Activated CD8-positive, alpha-beta memory T cell treated with anti-CD3 and anti-CD28 coated beads for 1 hour (primary cell): ENCODE measurements at places on chromosomes 4 and X.

GRCh38 chrX:66634272-66634671 lies 4.6 kb downstream of the EDA2R start:
- DNase-seq, result no peak

- no peak for DNase-seq
Measured at GRCh38 chrX:136130931-136131833, 16.2 kb upstream of the FHL1 start.

GRCh38 chr4:23747281-23747735 lies 142.5 kb downstream of the PPARGC1A start:
- no peak for DNase-seq

- DNase-seq, result no peak
Measured at GRCh38 chr4:40401631-40402030, 66.5 kb downstream of the CHRNA9 start.

- DNase-seq, result no peak
Measured at GRCh38 chrX:106510713-106511403, 100.9 kb upstream of the RADX start.

DNA sequence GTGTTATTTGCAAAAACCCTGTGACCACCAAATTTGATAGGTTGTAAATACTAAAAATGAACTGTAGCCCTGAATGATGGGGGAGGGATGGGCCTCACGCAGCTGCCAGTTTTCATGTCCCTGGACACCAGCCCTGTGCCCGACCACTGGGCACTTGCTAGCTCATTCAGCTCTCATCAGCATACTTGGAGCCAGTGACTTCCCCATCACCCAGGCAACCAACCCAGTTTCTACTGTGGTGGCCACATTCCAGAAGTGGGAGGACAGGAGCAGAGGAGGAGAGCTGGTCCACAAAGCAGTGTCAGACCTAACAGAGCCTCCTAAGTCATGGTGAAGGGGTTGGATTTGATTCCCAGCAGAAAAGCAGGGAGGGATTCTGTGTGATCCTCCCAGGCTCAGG lies 128.2 kb downstream of the CPEB2 start:
- no peak for DNase-seq

DNA sequence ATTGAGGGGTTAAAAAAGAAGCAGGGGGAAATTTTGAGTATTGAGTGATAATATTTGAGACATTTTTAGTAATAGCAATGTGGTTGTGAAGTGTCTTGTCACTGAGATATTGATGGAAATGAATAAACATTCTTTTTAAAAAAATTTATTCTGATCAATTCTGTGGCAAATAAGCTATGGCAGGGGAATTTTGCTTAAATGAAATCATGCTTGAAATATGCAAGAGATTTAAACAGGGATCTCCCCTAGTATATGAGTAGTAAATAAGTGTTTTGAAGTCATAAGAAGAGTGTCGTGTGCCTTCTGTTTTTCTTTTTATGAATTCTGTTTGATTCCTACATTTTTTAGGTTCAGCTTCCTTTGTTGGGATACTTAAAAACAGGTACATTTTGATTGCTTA lies 23.2 kb downstream of the IL15 start:
- DNase-seq, result no peak

GRCh38 chrX:13055486-13055885 lies 11.1 kb upstream of the FAM9C start:
- no peak for DNase-seq

DNA sequence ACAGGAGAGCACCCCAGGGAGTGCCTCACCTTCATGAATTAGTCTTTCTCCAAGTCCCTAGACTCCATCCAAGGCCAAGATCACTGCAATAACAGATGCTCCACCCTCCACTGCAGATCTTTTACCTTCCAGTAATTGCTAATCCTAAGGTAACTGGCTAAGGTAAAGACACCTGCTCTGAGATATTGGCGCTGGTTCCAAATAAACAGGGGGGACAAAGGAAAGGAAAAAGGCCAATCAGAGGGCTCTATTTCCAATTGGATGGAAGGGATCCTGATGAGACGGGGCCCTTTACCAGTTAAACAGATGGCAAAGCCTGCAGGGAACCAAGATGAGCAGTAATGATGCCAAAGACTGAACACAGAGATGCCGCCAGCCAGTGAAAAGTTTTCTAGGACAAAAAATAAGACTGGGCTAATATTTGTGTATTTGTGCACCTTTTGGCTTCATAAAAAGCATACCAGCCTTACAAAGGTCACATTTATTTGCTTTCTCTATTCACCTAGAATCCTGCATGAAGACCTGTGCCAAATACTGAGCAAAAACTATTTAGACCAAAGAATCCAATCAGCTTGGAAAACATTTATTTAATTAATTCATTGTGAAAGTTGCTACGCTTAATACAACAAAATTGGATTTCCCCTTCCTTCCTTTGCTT lies 148.5 kb downstream of the PPP3CA start:
- DNase-seq, result no peak

GRCh38 chr4:174538123-174538875 lies 16.0 kb upstream of the HPGD start:
- DNase-seq, result no peak

GRCh38 chr4:105686571-105686970 lies 21.9 kb downstream of the INTS12 start:
- DNase-seq, result no peak

GRCh38 chr4:96913441-96914080 lies 1073.7 kb downstream of the PDHA2 start:
- DNase-seq, result no peak

DNA sequence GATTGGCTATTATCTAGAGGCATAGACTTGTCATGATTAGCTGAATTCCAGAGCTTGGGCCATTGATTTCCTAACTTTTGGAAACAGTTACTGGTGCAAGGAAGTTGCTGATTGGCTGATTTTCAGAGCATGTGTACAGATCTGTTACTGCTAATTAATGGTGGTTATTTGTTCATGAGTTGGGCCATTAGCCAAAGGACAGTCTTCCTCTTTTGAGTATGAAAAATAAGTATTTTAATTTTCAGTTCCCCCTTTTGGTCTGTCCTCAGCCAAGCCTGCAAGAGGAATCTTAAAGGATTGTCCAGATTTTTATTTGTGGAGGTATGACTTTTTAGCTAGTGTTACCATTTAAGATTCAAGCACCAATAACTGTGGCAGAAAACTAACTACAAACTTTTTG lies 7.0 kb upstream of the DSPP start:
- no peak for DNase-seq

GRCh38 chrX:10797466-10797865 lies 177.1 kb upstream of the MID1 start:
- DNase-seq, result no peak

GRCh38 chrX:73913580-73913979 lies 350.6 kb downstream of the CHIC1 start:
- no peak for DNase-seq

DNA sequence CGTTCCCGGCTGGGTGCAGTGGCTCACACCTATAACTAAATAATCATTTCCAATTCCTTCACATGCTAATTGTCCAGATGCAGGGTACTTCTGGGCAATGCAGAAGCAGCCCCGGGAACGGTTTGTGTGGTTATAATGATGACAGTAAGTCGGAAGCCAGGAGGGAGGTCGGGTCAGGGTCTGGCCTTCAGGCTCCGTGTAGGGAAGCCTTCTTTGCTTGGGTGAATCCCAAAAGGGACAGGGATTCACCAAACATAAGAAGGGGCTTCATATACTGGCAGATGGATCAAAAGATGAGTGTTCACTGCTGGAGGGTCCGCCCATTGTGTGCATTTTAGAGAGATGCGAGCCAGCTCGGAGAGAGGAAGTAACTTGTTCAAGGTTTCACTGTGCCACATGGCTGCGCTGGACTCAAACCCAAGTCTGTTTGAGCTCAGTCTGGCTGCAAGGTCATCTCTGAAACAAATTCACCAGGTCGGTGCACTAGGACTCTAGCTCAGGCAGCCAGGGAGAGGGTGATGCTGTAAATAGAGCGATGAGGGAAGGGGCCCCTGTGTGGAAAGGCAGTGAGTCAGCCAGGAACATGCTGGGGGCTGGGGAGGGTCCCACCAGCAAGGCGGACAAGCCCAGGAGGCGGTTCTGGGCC lies 4.8 kb upstream of the KIAA0232 start:
- no peak for DNase-seq

GRCh38 chr4:159401226-159401712 lies 298.4 kb downstream of the RAPGEF2 start:
- DNase-seq, result no peak

DNA sequence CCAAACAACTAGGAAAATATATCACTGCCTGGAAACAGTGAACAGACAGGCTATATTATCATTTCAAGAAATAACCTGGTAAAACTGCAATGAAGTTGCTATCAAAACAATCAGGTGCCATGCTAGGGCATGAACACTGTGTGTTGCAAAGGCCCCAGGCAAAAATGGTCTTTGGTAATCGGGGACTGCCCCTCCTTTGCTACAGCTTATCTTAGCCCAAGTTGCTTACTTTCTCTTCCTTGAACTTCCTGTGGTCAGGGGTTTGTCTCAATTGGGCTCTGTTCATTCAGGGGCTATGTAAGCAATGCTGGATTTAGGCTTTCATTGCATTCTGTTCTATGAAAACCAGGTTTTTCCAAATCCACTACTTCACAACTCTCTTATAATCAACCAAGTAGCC lies 30.4 kb downstream of the SCML1 start:
- DNase-seq, result no peak

DNA sequence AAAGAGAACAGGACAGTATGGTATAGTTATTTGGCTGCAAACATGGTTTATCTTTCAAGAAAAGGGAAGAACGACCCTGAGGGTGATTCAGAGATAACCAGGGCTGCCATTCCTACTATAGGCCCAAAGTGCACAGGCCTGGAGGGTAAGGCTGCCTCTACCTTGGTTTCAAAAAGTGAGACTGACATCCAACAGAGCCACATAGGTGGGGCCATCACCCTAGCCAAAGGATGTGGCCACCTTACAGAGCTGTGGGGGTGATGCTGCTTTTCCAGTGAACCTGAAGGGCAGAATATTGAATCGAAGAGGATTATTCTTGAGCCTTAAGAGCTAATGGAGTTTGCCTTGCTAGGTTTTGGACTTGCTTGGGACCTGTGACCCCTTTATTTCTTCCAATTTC lies 15.7 kb downstream of the SH2D1A start:
- no peak for DNase-seq

DNA sequence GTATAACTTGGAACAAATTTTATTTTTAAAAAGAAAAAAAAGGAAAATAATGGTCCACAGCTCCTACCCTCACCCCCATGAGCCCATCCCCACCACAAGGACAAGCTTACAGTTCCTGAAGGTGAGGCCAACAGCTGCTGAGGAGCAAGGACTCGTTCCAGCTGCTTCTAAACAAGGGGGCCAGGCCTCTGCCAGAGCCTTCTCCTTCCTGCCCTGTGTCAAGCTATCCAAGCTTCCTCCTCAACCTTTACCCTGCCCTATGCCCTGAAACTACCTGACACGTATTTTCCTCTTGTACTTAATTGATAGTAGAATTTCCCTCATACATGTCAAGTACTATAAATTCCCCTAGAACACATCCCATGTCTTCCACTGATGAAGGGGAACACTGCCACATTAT lies 8.8 kb downstream of the SH3D19 start:
- DNase-seq, result no peak

GRCh38 chrX:43813898-43814297 lies 68.4 kb downstream of the MAOB start:
- no peak for DNase-seq

- DNase-seq, result no peak
Measured at GRCh38 chrX:151424505-151424904, 27.5 kb downstream of the VMA21 start.

DNA sequence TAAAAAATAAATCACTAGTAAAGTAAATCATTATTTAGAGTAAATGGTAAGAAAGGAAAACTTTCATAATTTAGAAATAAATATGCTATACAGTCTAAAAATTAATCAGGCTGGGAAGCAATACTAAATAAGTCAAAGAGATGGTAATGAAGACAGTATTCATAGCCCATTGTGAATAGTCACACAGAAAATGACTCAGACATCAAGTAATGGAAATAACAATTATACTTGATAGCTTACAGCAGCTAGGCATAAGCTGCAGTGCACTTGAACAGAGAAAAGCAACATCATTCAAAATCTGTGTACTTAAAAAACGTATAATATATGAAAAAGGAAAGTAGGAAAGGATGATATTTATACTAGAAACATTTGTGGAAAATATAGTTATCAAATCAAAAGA lies 642.5 kb upstream of the GNPDA2 start:
- DNase-seq, result no peak

DNA sequence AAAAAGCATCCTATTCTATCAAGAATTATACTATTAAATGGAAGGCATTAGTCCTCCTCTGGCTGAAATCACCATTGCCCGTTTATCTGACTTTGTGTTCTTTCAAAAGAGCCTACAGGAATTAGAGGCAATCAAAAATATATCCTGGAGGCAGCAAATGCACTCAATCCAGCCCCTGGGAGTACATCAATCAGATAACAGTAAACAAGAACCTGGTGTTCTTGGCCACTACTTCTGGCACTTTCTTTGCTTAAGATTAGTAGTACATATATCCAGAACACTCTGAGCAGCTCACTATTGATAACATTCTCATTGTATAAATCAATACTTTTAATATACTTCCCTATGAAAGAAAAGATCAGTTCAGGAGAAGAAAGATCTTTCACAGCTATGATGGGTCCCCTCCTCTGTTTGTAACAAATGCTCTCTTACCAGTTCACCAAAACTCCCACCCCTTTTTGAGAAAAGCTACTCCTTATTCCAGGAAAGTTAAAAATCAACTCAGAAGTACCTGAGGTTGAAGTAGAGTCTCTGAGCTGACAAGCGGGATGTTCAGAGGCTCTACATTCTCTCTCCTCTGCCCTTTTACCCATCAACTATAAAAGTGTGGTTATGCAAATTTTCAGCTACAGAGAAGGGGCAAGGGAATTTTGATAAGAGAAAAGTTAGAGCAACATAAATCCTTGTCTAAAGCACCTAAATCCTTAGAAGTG lies 176.0 kb downstream of the COX18 start:
- DNase-seq, result no peak

- DNase-seq, result no peak
Measured at GRCh38 chr4:7252510-7253340, 60.4 kb downstream of the SORCS2 start.

- DNase-seq, result no peak
Measured at GRCh38 chr4:8585186-8585585, 5.0 kb downstream of the GPR78 start.

DNA sequence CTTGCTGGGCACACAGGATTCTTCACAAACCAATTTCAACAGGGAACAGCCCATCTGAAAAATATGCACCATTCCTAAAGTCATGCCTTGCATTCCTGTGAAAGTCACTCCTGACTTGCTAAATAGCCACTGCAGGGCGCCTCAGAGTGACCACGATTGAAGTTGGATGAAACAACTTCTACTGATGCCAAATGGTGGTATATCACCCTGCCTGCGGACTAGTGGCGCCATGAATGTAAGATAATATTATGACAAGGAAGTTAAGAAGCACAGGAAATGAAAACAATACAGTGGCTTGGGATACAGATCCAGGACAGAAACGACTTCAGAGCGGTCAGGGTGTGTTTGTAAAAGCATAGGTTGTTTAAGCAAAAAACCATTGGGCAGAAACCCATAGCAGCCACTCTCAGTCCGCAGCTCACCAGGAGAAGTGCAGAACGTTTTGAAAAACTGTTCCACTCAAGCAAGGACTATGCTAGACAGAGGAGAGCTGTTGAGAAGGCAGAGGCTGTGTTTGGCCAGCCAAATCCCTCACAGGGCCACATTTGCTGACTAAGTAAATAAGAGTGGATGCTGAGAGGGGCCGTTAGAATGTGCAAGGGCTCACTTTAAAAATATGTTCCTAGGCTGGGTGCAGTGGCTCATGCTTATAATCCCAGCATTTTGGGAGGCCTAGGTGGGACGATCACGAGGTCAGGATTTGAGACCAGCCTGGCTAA lies 250.4 kb downstream of the PTTG2 start:
- DNase-seq, result no peak
